ENCODE measurements at places on chromosomes 13 and 19. TPM values are rescaled to one million over a fixed set of nuclear protein-coding genes. Genes with fewer than 3 reads are reported as not detected.

- no peaks in the 10 kb centered on the region for H3K4me1 ChIP-seq
- no peaks in the 10 kb centered on the region for H3K27me3 ChIP-seq
- H3K36me3 ChIP-seq = no peaks in the 10 kb centered on the region
- no peak for DNase-seq
Observed at GRCh38 chr13:70634893-70635292, 526.6 kb upstream of the KLHL1 start.

DNA sequence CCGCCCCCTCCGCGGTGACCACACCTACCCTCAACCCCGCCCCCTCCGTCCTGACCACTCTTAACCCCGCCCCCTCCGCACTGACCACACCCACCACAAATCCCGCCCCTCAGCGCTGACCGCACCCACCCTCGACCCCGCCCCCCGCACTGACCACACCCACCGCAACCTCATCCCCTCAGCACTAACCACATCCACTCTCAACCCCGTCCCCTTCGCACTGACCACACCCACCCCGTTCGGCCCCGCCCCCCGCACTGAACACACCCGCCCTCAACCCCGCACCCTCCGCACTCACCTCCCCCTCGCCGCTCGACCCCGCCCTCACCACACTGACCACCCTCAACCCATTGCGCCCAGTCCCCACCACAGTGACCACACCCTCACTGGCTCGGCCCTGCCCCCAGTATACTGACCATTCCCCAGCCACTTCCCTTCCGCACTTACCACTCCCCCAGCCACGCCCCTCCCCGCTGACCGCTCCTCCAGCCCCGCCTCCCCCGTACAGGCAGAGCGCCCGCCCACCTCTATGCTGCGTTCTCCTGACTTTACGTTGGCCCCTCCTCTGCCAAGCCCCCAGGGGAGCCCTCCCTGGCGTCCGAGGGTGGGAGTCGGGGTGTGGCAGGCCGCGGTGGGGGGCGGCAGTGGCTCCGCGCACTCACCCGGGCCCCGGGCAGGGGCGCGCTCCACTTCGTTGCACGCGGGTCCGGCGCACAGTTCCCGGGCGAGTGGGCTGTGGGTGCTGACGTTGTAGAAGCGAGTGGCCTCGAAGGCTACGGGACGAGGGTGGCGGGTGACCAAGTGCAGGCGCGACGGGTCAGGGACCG is 8.4 kb downstream of the F2RL3 start:
- no peaks in the 10 kb centered on the region for H3K27me3 ChIP-seq
- no peak overlapping the region for H3K27ac ChIP-seq
- H3K4me3 ChIP-seq = peak overlapping the region; percentile 97
- no peaks in the 10 kb centered on the region for H3K36me3 ChIP-seq
- no peaks in the 10 kb centered on the region for H3K4me1 ChIP-seq

GRCh38 chr13:77094773-77095172 is 67.8 kb upstream of the FBXL3 start:
- H3K4me1 ChIP-seq = no peaks in the 10 kb centered on the region
- no peaks in the 10 kb centered on the region for H3K27me3 ChIP-seq
- no peak overlapping the region for H3K27ac ChIP-seq
- no peaks in the 10 kb centered on the region for H3K36me3 ChIP-seq

- no peaks in the 10 kb centered on the region for H3K27me3 ChIP-seq
- no peaks in the 10 kb centered on the region for H3K36me3 ChIP-seq
- no peak overlapping the region for H3K27ac ChIP-seq
- H3K4me1 ChIP-seq = no peaks in the 10 kb centered on the region
Observed at GRCh38 chr13:114173745-114174144, 5.3 kb upstream of the CFAP97D2 start.

Gene ZNF829
- polyA plus RNA-seq = 2.0 TPM

Gene ERICH6B
- polyA plus RNA-seq = 1.5 TPM
